ENCODE measurements at places on chromosomes 12 and 14. TPM values are rescaled to one million over a fixed set of nuclear protein-coding genes. Genes with fewer than 3 reads are reported as not detected.

Gene PRPH
- 0.80 TPM for polyA plus RNA-seq

Gene NUMB
- 90.5 TPM for polyA plus RNA-seq

Gene SLC35E3
- polyA plus RNA-seq, result 17.4 TPM

Gene MMP19
- polyA plus RNA-seq, result 10.7 TPM

Gene MYH6
- not detected for polyA plus RNA-seq

Gene SLC6A12
- 1.3 TPM for polyA plus RNA-seq

Gene FLRT2
- 39.0 TPM for polyA plus RNA-seq

Gene BMP4
- polyA plus RNA-seq, result 90.0 TPM

Gene KRT73
- 0.17 TPM for polyA plus RNA-seq

Gene CIT
- 21.8 TPM for polyA plus RNA-seq

Gene SCNN1A
- 4.9 TPM for polyA plus RNA-seq

Gene STAB2
- polyA plus RNA-seq, result 31.2 TPM

Gene AGAP2
- polyA plus RNA-seq, result 0.85 TPM

Gene FGF6
- not detected for polyA plus RNA-seq

Gene CCDC175
- 0.26 TPM for polyA plus RNA-seq
